Subcutaneous preadipocyte (primary cell): ENCODE measurements at places on chromosomes 1 and 21. TPM values are rescaled to one million over a fixed set of nuclear protein-coding genes. Genes with fewer than 3 reads are reported as not detected.

Gene ST6GALNAC3
- total RNA-seq = under 0.01 and 0.39 TPM in 2 replicates

Gene ZNF593OS
- total RNA-seq = under 0.01 TPM in 1 of 2 replicates, not detected in the other

Gene F3
- total RNA-seq = 29.0 and 42.8 TPM in 2 replicates

Gene YOD1
- total RNA-seq = 4.8 and 6.3 TPM in 2 replicates

Gene AMY2A
- total RNA-seq = not detected in 2 replicates

Gene CYP4A11
- not detected in 2 replicates for total RNA-seq

Gene CYP4B1
- not detected in 2 replicates for total RNA-seq

Gene KIF2C
- total RNA-seq = 28.3 and 39.1 TPM in 2 replicates

Gene RGS7
- 1.5 and 2.0 TPM in 2 replicates for total RNA-seq

Gene SPRR1A
- total RNA-seq = not detected in 2 replicates

Gene GJA5
- under 0.01 and 0.37 TPM in 2 replicates for total RNA-seq

Gene SLC22A15
- total RNA-seq = 7.0 and 8.1 TPM in 2 replicates

Gene CD48
- not detected in 2 replicates for total RNA-seq

Gene SETDB1
- total RNA-seq = 32.7 and 35.8 TPM in 2 replicates

Gene CELA3B
- total RNA-seq = not detected in 2 replicates

Gene RNU1-2
- total RNA-seq = under 0.01 TPM in 2 replicates

Gene RUNX1
- 18.4 and 20.9 TPM in 2 replicates for total RNA-seq

Gene KCNT2
- total RNA-seq = 0.73 and 0.78 TPM in 2 replicates

Gene PDC
- total RNA-seq = 0.20 TPM in 1 of 2 replicates, not detected in the other

Gene AIRE
- not detected in 2 replicates for total RNA-seq

Gene CBR3
- total RNA-seq = 19.5 and 35.6 TPM in 2 replicates

Gene HFM1
- total RNA-seq = 0.39 and 1.1 TPM in 2 replicates

Gene AMY1A
- total RNA-seq = not detected in 2 replicates

Gene FCRL5
- not detected in 2 replicates for total RNA-seq

Gene SMIM11
- total RNA-seq = 12.3 and 15.1 TPM in 2 replicates

Gene SHE
- total RNA-seq = under 0.01 TPM in 1 of 2 replicates, not detected in the other

Gene ZFP69B
- 2.9 and 4.9 TPM in 2 replicates for total RNA-seq

Gene FAM72B
- total RNA-seq = 1.8 and 5.3 TPM in 2 replicates

Gene TSPAN1
- total RNA-seq = 0.20 TPM in 1 of 2 replicates, not detected in the other

Gene LHX4
- not detected in 2 replicates for total RNA-seq

Gene CFAP298
- total RNA-seq = 8.1 and 19.9 TPM in 2 replicates

Gene RAVER2
- total RNA-seq = 5.1 and 7.4 TPM in 2 replicates

Gene RGS1
- not detected in 2 replicates for total RNA-seq

Gene BSND
- not detected in 2 replicates for total RNA-seq
